Glutamatergic neuron (in vitro differentiated cells): ENCODE measurements at places on chromosomes 12 and 14. TPM values are rescaled to one million over a fixed set of nuclear protein-coding genes. Genes with fewer than 3 reads are reported as not detected.

- DNase-seq = no peak
Observed at GRCh38 chr14:75877884-75878283, 103.9 kb downstream of the TGFB3 start.

GRCh38 chr14:93880021-93880820, 46.9 kb upstream of the FAM181A start:
- DNase-seq = no peak

DNA sequence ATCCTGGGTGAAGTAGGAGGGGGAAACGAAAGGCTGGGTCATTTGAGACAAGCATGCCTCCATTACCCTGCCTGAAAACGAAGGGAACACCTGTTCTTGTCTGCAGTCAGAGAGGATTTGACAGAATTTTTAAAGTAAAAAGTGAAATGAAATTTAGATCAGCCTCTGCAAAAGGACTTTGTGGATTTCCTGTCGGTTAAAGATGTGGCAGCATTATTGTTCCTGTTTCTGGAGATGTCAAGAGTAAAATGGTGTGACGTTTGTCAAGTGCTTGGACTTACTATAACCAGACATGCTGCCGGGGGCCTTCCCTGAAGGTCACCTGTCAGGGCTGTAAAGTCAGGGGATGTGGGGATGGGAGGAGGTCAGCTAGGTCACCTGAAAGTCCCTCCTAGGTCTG, 32.0 kb downstream of the NRXN3 start:
- no peak for DNase-seq

TSPAN31 gene
- total RNA-seq = 27.2 TPM
